ENCODE measurements at places on chromosomes 2 and 18.

GRCh38 chr2:151334082-151334815 is 23.1 kb upstream of the TNFAIP6 start:
- DNase-seq, result no peak

DNA sequence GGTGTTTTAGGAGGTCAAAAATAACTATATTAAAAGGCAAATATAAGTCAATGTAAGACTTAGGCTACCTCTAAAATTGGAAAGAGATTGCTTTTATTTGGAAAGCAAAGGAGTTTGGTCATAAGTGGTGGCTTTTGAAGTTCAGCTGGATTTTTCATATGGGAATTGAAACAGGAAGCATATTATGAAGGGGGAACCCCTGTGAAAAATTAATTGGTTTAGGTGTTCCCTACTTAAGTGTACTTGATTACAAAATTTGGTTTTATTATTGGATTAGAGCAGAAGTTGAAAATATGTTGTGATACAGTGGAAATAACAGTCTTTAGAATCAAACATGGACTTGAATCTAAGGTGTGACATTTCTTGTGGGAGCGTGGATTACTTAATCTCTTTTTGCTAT is 121.4 kb upstream of the TTC27 start:
- DNase-seq, result no peak

GRCh38 chr2:127179766-127180165 is 40.3 kb downstream of the CYP27C1 start:
- no peak for DNase-seq

GRCh38 chr2:207768168-207768865 is 1.4 kb downstream of the FZD5 start:
- DNase-seq, result no peak

DNA sequence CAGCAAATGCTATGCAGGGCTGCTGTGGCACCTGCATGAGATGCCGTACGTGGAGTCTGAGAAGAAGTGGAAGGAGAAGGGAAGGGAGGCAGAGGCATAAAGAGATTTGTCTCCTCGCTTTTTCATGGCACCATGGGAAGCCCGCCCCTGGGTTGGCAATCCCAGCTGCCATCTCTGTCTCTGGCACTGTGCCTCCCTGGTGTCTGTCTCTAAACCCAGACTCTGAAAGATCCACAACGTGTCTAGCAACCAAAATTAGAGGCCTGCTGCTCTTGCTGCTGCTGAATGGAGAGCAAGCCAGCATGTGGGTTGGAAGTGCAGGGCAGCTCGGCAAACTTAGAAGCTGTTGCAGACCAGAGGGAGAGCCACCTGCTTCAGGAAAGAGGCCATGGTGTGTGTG is 53.1 kb downstream of the INO80C start:
- DNase-seq, result no peak

DNA sequence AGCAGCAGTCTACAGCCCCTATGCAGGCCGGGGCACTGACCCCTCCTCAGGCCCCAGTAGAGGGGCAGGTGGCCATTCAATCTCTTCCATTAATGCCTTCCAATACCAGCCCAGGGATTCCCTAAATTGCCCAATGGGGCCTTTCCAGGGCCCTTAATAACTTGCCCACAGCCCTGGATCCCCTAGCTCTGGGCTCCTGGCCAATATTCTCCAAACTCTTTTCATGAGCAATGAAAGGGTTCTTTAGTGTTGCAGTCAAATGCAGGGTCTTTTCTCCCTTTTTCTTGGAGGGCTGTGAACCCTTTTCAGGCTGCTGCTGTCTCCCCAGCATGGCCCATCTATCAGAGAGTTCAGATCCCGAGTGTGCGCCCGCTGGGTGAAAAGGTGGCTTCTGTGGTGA is 41.3 kb upstream of the SLC1A4 start:
- DNase-seq, result no peak

DNA sequence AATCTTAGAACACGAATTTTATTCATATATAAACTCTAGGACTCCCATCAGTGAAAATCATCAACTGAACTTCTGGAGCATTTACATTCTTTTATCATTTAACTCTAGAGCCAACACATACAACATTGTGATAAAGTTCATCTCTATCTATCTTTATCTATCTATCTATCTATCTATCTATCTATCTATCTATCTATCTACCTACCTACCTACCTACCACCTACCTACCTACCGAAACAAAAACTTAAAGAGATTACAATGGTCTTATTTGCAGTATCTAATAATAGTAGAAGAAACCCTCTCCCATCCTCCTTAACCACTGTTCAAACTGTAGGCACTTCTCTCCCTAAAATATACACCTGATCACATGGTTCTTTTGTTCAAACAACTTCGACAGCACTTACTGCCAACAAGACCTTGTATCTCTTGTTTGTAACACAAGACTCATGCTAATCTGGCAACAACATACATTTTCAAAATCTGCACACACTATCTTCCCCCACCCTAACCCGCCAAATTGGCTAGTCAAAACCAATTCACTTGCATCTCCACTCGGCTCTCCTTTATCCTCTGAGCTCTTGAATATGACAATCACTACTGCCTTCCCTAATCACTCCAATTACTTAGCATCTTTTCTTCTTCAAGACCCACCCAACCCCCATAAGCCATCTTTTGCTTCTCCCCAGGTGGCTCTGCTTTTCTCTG is 69.0 kb downstream of the GORASP2 start:
- DNase-seq, result no peak

GRCh38 chr2:185835974-185836373 is 97.4 kb downstream of the FSIP2 start:
- DNase-seq, result no peak

DNA sequence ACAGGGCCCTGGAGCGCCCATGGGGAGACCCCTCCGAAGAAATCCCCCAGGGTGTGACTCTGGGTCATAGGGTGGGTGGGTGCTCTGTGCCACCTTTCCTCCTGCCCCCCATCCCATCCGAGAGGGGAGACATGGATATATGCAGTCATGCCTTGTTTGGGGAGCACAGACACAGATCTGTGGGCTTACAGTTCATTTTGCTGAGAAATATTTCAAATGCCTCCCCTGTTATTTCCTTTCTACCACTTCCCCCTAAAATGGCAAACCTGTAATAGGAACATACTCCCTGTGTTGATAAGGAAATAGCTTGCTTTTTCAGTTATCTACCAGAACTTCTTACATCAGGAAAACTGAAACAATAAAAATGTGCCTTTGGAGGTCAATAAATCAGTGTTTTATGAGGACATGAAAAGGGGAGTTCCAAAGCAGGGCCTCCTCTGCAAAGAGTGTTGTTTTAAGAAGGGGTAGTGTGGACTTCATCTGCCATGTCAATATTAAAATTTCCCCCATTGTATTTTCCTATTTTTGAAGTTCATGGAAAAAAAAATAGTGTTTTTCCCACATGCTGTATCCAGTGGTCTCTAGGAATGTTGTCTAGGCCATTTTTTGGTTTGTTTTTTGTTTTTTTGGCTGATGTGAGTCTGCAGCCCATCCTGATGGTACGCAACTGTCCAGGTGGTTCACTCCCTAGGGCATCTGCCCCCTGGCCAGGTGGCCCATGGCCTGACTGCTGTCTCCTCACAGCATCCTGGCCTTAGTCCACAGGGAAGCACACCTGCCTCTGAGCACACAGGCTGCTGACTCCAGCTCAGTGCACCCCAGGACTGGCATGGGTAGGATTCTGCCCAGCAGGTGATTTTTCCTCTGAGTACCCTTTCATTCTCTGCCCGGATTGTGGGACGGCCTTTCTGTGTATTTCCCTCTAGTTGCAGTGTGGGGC is 3.7 kb downstream of the TNFRSF11A start:
- DNase-seq, result no peak

GRCh38 chr2:12915787-12916186 is 199.1 kb downstream of the TRIB2 start:
- DNase-seq, result no peak

DNA sequence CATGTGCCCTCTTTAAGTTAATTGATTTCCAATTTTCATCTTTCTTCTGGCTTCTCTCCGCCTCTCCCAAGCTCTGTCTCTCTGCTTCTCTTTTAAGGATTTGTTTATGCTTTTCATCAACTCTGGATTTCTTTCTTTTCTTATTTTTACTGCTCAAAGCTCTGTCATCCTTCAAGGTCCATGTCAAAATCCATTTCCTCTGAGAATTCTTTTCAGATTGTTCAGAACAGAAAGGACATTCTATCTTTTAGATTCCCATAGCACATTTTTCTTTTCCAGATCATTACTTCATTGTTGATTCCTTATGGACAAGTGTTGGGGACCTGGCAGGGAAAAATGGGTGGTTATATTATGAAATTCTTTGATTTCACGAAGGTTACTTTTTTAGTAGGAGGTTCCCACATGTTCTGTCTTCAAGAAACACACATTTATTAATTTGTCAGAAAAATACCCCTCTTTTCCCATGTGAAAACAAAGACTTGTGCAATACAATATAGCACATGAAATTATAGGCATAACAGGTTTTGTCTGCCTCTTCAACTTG is 12.3 kb downstream of the PMAIP1 start:
- DNase-seq, result no peak

- DNase-seq, result no peak
Measured at GRCh38 chr2:160934991-160935390, 225.2 kb upstream of the TANK start.

- DNase-seq, result no peak
Measured at GRCh38 chr2:118925476-118925875, 16.5 kb upstream of the MARCO start.

DNA sequence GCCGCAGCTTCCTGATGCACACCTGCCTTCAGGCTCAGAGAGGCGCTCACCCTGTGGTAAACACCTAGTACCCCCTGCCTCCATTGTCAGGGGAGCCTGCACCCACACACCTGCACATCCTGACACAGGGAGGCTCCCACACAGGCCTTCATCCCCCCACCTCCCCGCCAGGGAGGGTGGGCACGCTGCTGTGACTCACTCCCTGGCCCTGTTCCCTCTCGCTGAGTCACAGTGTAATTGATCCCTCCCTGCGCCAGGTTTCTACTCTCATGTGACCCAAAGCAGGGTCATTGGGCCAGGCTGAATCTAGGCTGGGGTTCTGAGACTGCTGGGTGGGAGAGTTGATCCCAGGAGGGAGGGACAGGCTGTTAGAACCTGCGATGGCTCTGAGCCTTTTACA is 8.5 kb upstream of the CELF4 start:
- DNase-seq, result no peak

- DNase-seq, result no peak
Measured at GRCh38 chr2:152443771-152444170, 108.8 kb downstream of the FMNL2 start.

- DNase-seq, result peak; percentile 13
Measured at GRCh38 chr2:15561574-15562344, 625 bp upstream of the NBAS start.

DNA sequence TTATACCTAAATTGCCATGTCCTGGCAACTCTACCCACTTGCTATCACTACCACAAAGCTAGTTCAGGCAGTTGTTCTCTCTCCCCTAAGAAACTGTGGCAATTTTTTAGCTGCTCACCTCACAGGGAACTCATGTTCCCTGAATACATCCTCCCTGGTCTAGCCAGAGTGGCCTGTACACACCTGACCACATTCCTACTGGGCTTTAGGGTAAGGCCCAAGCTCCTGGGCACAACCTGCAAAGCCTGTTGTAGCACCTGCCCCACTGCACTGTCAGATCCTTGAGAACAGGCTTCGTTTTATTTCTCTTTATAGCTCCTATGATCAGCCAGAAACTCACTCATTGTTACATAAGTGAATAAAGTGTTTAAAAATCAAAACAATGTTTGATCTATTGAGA is 21.5 kb downstream of the CNGA3 start:
- DNase-seq, result no peak

DNA sequence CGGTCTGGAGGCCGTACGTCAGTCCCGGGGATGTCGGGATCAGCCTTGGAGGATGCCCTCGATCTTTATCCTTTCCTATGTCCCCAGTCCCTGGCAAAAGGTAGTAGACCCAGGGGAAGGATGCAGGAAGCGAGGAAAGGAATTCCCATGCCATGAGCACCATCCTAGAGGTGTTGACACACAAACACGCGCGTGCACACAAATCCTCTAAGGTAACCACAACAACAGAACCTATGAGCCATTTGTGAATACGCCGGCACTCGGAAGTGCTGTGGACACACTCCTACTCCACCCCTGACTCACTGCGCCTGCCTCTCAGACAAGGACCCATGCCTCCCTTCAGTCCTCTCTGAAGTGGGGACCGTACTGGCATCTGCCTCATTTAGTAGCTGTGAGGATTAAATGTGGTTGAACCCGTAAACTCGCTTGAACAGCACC is 11.3 kb upstream of the MLPH start:
- peak; percentile 55 for DNase-seq

Data from stimulated activated CD4-positive, alpha-beta T cell treated with anti-CD3 and anti-CD28 coated beads, Interleukin-15, amount 100 ng/mL, for 48 hours (primary cell).